ENCODE measurements at places on chromosomes 7 and 10.

DNA sequence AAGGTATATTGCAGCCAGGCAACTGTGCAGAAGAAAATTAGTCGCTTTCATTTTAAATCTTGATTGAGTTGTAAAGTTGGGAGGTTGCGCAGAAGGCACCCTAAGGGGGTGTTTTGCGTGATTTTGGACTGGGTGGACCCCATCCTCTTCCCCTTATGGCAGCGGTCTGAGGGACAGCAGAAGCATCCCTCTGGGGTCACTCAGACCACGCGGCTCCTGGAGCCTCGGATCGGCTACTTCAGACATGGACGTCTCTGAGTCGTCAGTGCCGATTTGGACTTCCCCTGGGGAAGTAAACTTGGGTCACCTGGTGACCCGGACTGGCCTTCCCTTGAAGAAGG is 639.0 kb upstream of the DPP6 start:
- no peak for DNase-seq

DNA sequence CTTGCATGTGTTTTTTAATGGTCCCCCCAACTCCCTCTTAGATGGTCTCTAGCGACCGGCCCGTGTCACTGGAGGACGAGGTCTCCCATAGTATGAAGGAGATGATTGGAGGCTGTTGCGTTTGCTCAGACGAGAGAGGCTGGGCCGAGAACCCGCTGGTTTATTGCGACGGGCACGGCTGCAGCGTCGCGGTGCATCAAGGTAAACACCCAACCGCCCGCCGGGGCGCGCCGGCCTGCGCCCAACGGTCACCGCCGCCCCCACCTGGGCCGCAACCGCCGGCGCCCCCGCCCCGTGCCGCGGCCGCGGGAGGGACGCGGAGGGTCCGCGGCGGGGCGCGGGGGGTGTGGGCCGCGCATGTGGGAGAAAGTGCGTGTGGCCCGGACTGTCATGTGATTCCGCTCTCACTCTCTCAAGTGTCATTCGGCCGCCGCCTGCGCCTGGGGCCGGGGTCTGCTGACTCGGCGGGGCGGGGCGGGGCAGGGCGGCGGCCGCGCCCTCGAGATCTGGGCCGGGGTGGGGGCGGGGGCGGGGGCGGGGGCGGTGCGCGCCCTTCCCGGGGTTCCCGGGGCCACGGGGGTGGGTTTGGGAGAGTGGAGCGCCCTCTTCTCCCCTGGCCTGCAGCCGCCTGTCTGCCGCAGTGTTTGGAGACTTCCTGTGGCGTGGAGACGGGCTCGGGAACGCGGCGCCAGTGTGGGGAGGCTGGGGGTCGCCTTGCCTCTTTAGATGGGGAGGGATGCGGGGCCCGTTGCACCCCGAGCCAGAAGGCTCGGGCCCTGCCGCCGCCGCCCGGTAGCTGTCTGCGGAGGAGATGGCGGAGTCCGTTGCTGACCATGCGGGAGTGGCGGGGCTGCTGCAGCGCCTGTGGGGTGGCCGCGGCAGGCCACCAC is 817 bp downstream of the MLLT10 start:
- no peak for DNase-seq

DNA sequence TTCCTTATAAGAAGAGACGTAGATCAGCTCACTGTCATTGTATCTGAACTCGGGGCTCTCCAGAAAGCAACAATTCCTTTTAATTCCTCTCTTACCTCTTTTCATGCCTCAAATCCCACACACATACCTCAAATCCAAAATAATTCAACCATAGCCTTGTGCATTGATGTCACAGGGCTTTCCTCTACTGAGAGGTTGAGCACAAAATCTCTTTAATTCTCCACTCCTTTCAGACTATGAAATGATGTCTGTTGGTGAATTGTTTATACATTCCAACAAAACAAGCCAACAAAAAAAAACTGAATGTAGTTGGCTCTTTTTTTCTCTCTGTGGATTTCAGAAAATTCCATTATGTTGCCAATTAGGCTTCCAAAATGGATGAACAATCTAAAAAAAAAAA is 53.2 kb downstream of the BPGM start:
- DNase-seq, result no peak

- DNase-seq, result no peak
These were observed 305.3 kb upstream of the MKI67 start for GRCh38 chr10:128431506-128431905.

DNA sequence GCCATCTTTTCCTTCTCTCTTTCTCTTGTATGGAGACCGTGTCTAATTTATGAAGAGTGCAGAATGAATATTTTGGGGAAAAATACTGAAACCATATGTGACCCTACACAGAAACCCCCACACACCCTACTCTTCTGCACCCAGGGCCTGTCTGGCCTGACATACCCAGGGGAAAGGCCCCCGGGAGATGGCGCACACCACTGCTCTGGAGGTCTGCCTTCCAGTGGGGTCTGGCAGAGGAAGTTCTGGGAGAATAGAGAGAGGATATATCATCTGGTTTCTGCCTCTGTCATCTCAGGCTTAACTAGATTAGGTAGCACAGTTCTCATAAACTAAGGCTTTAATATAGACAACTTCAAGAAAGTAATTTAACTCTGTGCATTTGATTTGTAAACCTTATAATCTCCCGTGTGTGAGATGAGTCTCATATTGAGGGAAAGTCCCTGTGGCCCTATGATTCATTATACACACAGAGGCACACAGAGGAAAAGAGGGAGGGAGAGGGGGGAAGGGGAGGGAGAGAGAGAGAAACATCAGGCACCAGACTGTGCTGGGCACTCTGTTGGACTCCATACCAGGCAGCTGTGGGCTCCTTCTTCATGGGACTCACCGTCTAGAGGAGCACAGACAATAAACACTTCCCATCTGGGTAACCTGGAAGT is 123.3 kb downstream of the AOAH start:
- DNase-seq, result peak; percentile 50

- no peak for DNase-seq
These were observed 160.9 kb upstream of the INSYN2A start for GRCh38 chr10:127357265-127357664.

DNA sequence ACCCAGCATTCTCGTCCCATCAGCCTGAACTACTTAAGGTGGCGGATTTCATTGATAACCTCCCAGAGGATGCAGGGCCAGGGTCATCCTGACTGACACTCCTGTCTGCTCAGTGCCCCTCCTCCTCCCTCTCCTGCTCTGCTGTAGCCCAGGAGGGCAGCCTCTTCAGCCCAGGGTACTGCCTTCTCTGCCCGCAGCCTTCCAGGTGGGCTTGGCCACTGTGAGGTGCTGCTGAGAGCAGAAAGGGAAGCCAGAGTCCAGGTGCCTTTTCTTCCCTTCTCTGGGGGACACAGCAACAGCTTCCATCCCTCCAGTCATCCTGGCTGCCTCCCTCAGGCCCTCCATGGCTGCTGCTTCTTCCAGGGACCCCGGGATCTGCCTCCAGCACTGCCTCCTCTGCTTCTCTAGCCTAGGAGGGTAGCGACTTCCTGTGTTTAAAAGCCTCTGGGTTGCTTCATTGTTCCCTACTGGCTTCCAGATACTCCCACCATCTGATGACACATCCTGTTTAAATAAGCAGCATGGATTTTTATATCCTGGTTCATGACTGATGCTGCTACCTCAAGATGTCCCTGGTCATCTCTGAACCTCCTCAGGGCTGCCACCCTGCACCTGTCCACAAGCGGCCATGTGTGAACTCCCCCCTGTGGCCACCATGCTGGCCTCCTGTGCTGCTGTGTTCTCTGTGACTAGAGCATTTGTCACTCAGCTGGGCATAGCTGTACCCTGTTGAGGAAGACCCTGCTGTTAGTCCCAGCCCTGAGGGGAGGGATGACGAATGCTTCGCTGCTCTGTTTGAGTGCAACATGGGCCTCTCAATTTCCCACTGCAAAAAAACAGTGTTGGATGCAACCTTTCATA is 55.8 kb downstream of the AKR1C4 start:
- DNase-seq, result peak; percentile 29

- DNase-seq, result no peak
These were observed 32.1 kb downstream of the AFAP1L2 start for GRCh38 chr10:114372179-114372578.

DNA sequence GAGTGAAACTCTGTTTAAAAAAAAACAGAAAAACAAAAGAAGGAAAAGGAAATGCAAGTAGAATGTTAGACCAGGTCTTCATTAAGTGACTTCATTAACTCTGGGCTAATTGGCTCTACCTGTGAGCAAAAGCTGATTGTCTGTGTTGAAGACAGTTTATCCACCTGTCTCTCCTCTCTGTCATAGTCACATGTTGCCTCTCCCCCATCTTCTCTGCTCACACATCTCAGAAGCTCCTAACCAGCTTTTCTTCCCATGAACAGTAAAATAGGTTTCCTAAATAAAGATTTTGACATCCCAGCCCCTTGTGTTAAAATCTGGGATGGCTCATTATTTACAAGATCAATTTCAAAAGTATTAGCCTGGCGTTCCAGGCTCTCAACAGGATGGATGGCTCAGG is 222.7 kb downstream of the CACNB2 start:
- no peak for DNase-seq

DNA sequence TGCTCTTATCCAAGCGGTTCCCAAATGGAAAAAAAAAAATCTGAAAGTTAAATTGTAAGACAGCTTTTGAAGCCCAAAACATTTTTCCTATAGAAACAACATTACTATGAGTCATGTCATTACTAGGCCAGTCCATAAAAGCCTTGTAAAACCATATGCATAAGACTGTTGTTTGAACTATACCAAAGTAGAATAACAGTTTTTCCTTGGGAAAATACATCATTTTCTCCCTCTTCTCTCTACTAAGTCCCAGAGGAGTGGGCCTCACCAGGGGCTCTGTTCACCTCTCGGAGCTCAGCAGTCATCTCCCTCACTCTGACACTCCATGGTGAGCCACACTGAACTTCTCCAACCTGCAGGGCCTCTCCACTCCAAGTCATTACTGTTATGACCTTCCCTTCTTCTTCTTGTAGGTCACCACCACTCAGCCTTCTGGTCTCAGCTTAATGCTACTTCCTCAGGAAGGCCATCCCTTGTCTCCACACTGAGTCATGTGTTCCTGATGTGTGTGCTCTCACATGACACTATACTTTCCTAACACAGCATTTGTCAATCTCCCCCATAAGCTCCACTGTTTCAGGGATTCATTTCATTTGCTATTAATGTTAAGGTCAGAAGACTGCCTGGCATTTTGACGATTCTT is 32.5 kb downstream of the ZNF438 start:
- DNase-seq, result no peak

GRCh38 chr7:105935250-105935649 is 27.8 kb upstream of the CDHR3 start:
- DNase-seq, result peak; percentile 90

DNA sequence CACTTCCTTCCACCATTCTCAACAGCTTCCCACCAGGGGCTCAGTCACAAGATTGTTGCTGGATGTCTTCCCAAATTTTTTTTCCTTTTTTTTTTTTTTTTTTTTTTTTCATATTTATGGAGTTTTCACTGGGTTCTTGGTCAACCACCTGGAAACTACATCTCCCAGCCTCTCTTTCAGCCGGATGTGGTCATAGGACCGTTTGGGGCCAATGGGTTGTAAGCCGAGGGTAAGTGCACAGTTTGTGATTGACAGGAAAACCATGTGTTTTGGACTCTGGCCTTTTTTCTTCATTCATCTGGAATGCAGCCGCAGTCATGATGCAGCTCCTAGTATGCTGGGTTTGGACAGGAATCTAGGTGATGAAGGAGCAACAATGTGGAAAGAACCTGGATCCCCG is 337.1 kb upstream of the FOXK1 start:
- DNase-seq, result no peak

- no peak for DNase-seq
These were observed 239.7 kb upstream of the PLXDC2 start for GRCh38 chr10:19576576-19576975.

DNA sequence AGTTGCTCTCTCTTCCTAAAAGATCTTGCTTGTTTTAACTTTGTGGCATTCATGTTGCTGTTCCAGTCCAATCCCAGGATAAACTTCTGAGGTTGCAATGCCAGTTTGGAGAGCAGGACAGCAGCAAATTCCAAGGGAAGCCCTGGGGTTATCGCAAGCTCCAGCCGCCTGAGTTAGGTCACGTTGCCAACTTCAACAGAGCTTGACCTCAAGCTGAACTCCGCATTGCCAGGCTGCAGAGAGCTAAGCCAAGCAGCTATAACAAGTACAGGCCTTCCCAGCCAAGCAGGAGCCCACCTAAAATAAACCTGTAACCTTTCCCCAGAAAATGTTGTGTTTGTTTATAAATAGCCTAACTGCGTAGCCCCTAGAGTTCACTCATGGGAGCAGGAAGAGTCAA is 138.9 kb upstream of the LYZL1 start:
- no peak for DNase-seq

DNA sequence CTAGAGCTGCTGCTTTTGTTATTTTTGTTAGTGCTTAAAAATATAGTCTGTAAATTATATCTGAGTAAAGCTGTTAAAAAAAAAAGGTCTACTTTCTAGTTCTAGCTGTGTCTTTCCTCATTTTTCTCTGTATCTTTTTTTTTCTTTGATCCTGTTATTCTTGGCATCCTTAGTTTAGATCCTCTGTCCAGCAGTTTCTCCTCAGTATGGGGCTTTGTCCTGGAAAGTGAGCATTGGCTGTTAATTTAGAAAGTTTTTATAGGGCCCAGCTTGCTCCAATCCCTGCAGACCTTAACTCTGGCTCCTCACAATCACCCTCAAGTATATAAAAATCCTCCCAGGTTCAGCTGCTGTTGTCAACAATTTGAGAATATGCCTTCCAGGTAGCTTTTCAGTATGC is 23.5 kb downstream of the DDX50 start:
- DNase-seq, result no peak

DNA sequence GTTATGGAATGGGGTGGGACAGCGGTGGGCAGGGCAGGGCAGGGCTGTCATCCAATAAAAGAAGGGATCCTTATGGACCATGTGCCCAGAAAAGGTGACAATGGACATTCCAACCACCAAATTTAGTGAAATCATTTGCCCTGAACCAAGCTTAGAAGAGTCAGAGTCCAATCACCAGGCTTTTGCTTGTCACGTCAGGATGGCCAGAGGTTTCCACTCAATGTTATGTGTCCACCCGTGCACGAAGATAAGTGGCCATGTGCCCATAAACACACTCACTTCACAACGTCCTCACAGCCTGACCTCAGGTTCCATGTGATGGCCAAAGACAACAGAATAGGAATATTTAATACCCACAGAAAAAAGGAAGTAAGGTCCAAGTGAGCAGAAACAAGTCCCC is 36.6 kb upstream of the PLPP4 start:
- no peak for DNase-seq

- no peak for DNase-seq
These were observed 26.6 kb upstream of the LMTK2 start for GRCh38 chr7:98079891-98080648.

DNA sequence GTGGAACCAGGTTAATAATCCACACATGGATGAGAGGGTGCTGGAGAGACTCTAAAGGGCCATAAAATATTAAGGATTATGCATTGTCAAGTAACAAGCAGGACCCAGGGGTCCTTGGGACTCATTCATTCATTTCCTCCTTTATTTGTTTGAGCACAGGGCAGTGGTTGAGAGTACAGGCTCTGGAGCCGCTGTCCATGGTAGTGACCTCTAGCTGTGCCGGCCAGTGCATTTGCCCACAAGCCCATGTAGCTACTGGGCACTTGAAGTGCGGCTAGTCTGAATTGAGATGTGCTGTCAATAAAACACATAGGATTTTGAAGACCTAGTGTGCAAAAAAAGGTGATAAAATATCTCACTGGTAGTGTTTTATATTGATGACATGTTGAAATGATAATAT is 137.6 kb downstream of the C10orf105 start:
- DNase-seq, result no peak
